ENCODE measurements at places on chromosomes 7 and 10.

GRCh38 chr10:129934196-129934925 is 29.7 kb downstream of the EBF3 start:
- DNase-seq, result no peak

- DNase-seq, result no peak
Measured at GRCh38 chr7:15494711-15495110, 67.1 kb downstream of the AGMO start.

DNA sequence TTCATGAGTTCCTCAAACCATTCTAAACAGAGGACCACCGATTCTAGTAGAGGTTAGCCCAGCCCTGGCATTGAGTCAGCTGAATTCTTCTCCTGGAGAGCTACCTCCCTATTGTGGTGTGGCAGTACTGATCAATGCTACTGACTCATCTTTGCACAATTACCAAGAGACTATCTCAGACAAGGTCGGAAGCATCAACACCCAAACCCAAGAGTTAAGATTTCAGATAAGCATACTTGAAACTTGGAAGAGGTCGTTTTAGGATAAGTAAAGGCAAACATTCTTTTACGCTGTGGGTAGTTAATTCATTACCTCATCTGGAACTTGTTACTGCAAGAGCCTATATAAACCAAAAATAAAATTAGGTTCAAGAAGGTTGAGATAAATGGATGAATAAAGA is 154.6 kb upstream of the NRBF2 start:
- DNase-seq, result no peak

GRCh38 chr10:43427166-43427825 is 9.6 kb upstream of the ZNF487 start:
- no peak for DNase-seq

GRCh38 chr10:88200312-88201032 is 337.0 kb downstream of the PTEN start:
- no peak for DNase-seq

GRCh38 chr10:34739915-34740314 is 75.2 kb downstream of the PARD3 start:
- peak; percentile 83 for DNase-seq

- DNase-seq, result peak; percentile 94
Measured at GRCh38 chr7:112422842-112423496, 27.3 kb upstream of the IFRD1 start.

DNA sequence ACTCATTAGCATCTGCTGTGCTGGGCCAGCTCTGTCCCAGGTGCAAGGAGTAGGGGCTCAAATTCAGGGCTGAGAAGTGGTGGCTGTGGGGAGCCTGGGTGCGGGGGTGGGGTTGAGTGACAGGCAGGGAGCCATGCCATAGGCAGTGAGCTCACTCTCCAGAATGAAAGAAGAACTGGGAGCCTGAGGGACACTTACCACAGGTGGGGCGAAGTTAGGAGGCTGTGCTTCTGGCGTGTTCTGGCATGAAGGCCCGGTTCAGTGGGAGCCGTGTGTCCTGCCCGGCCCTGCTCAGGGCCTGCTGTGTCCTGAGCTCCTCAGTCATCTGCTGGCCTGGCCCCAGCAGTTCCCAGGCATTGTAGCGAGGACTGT is 62.5 kb downstream of the MKI67 start:
- DNase-seq, result no peak

DNA sequence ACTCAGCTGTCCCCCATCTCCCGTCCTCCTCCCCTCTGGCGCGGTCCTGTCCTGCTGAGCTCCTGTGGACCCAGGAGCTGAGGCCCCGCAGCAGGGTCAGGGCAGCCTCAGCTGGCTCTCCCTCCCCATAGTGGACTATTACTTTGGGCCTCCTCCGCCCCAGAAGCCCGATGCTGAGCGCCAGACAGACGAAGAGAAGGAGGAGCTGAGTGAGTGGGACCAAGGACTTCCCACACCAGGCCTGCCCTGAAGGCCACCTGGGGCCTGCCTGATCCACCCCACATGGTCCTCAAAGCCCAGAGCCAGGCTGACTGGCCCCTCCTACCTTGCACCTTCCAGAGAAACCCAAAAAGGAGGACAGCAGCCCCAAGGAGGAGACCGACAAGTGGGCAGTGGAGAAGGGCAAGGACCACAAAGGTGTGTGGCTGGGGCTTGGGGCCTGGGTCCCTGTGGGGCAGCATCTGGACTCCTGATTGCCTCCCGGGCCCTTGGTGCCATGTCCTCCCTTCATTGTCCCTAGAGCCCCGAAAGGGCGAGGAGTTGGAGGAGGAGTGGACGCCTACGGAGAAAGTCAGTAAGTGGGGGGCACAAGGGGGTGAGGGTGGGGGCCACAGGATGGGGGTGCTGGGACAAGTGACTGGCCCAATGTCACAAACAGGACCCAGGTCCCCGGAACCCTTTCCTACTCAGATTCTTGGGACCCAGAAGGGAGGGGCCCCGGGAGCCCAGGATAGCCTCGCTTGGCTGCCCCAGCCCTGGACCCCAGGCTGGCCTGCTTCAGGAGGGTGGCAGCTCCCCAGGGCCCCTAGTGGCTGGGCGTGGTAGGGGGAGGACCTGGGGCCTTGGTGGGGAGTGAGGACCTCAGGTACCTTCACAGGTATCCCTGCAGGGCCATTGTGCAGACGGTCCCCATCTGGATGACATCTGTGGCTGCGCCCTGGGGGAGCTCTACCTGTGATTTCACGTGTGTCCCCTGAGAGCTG is 4.9 kb downstream of the AEBP1 start:
- no peak for DNase-seq

GRCh38 chr10:132058111-132058745 is 7.5 kb upstream of the JAKMIP3 start:
- no peak for DNase-seq

DNA sequence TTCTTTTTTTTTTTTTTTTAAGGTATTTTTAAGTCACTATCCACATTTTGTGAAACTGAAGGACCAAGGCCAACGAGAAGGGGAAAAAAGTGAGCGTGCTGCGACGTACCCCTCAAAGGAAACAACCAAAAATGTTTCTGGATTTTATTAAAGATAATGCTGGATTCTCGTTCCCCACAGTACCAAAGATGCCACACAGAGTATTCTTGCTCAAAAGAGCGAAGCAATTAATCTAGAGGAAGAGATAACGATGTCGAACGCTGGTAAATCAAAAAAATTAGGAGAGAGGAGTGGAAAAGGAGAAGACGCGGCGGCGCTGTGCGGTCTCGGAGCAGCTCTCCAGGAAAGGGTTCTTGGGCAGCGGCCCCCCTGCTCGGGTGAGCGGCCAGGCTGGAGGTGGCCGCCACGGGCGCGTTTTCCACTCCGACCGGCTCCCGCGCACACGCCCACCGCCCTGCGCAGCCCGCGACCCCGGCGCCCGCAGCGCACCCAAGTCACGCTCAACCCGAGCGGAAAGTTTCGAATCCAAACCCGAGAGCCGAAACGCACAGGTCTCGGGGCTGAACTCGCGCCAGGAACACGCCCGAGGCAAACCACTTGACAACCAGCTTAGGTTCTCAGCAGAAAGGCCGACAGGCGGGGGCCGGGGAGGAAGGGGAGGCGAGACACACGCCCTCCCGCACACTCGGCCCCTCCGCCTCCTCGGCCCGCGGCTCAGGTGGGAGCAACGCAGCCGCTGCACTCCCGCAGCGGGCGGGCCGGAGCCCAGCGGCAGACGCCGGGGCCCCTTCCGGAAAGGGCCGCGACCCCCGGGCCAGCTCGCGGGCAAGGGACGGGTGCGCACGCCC is 989 bp downstream of the SRPK2 start:
- DNase-seq, result peak; percentile 62

GRCh38 chr10:69897999-69898398 is 96.3 kb downstream of the COL13A1 start:
- no peak for DNase-seq

DNA sequence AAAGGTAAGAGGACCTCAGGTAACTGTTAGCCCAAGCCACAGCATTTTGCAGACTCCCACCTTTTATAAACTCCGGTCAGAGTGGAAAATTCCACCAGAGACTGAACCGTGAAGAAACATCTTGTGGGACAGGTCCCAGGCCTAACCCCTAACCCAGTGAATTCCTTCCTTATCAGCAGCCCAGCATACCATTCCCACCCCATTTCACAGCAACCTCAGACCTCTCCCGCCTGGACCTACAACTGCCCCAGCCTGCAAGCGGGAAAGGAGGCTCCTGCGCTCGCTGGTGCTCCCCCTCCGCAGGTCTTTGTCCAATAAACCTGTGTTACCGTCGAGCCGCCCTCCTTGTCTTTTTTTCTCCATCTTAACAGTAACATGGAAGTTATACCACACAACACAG is 736.6 kb downstream of the MAGI2 start:
- DNase-seq, result no peak

DNA sequence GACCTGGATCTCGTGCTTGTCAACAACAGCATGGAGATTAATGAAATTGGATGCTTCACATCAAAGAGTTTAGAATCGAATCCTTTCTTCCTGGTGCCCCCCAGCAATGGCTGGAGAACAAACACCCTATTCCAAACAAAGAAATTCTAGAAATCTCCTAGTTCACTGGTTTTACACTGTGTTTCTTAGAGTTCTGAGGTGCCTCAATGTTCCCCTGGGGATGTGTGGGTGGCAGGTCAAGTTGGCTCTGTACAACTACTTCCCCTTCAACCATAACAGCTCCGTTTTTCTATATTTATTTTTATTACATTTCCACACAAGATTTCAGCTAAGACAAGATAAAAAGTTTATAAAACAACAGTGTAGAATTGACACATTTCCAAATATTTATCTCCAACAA is 22.5 kb downstream of the CH25H start:
- no peak for DNase-seq

- DNase-seq, result no peak
Measured at GRCh38 chr10:37948210-37948609, 28.2 kb downstream of the ZNF25 start.

DNA sequence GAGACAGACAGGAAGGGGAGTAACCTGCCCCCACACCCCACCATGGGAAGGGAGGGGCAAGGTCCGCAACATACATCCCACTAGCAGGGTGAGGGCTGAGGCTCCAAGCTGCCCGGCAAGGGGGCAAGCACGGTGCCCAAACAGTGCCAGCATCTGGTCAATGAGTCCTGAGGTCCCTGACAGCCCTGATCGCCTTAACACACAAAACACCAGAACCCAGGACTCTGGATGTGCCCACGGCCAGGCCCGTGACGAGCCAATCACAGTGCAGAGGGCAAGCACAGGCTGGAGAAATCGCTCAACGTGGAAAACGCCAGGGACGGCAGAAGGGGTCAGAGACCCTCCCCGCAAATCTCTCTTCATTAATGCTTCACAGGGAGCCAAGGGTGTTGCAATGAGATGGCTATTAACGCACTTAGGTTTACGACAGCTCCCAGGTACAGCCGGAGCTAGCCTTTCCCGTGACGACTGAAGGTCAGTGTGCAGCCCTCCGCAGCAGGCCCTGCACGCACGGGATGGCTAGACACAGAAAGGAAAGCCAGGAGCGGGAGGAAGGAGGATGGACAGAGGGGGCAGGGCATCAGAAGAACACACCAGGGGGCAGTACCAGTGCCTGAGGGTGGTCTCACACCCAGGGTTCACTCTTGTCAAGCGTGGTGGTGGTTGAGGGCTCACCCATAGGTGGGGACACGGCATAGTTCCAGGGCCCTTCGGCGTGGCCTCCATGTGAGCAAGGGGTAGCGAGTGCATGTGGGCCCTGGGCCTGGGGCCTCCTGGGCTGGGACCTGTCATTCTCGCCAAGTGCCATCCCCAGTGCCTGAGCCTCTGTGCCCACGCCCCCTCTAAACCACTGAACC is 220.5 kb downstream of the MAD1L1 start:
- no peak for DNase-seq

- DNase-seq, result no peak
Measured at GRCh38 chr7:105352901-105353668, 35.6 kb downstream of the SRPK2 start.

- DNase-seq, result no peak
Measured at GRCh38 chr10:132570265-132570664, 32.7 kb downstream of the INPP5A start.

DNA sequence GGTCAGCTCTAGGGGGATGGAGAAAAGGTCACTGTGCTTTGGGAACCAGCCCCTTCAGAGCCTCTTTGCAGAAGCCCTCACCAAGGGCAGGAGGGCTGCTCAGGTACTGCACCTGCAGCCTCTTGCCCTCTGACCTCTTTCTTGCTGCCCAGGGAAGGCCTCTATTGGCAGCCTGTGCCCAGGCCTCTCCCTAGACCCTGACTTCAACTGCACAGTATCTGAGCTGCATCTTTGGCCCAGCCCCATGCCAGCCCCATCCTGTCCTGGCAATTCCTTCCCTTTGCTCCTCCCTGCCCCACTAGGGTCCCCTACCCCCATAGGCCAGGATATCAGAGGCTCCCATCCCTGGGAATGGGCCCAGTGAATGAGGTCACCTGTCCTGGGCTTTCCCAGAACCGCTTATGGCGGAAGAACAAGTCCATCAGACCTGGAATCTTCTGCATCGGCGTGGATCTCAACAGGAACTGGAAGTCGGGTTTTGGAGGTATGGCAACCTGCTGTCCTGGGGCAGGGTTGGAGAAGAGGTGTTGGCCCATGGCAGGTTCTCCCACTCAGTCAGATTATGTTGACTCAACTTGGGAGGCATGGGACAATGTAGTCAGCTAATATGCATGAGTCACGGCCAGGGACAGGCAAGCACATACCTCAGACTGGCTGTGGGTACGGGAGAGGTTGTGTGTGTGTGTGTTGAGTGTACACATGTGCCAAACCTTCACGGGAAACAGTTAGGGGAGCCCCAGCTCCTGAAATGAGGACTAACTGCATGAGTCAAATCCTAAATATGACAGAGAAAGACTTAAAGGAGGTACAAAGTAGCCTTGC is 17.1 kb upstream of the CPA1 start:
- DNase-seq, result peak; percentile 96

GRCh38 chr7:134739362-134739761 is 40.1 kb upstream of the CALD1 start:
- no peak for DNase-seq

DNA sequence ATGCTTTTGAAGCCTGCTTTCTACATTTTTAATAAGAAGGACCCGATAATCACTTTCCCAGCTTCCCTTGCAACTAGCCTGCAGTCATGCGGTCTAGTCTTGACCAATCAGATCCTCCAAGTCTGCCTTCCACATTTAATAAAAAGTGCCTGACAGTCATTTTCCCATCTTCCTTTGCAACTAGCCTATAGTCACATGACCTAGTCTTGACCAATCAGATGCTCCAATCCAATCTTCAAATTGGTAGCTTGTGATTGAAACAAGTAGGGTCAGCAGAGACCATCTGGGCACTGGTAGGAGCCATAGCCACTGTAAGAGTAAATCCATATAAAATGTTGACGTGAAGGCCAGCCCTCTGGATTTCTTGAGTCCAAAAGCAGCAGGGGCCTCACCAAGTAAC is 80.0 kb downstream of the NPTX2 start:
- DNase-seq, result no peak
